SK-N-DZ (cell line): ENCODE measurements at places on chromosomes 11 and 22.

- no peak for DNase-seq
Observed at GRCh38 chr11:34738237-34738636, 117.3 kb downstream of the EHF start.

- DNase-seq, result no peak
Observed at GRCh38 chr11:60389279-60389910, 6.9 kb upstream of the MS4A14 start.

DNA sequence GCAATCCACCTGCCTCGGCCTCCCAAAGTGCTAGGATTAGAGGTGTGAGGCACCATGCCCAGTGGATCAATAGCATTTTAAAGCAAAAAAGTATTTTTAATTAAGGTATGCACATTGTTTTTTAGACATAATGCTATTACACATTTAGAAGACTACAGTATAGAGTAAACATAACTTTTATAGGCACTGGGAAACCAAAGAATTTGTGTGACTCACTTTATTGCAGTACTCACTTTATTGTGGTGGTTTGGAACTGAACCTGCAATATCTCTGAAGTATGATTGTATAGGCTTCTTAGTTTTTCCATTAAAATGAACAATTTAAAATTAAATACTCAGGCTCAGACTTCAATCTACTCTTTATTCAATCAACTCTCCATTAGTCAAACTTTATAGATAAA, 17.5 kb upstream of the CD3E start:
- no peak for DNase-seq

GRCh38 chr11:65834202-65834601, 439 bp downstream of the SNX32 start:
- DNase-seq, result no peak

DNA sequence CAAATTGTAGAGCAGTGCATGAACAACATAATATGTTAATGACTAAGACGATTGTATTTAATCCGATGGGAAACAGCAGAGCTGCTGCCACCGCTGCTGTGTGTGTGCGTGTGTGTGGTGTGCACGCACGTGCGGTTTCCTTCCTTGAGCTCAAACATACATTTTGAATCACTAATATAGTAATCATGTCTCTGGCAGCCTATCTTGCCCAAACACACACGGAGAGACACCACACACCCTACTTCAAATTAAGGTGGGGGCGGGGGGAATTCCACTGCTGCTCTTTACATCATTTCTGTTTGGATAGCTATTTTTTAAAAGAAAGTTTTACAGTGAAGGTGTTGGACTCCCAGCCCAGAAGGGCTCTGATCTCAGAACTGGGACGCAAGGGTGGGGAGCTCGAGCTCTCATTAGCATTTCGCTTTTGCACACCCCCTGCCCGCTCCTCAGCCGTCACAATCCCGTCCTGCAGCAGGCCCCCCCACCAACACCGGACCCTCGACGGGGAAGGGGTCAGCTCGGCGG, 651 bp upstream of the FAM83F start:
- no peak for DNase-seq

DNA sequence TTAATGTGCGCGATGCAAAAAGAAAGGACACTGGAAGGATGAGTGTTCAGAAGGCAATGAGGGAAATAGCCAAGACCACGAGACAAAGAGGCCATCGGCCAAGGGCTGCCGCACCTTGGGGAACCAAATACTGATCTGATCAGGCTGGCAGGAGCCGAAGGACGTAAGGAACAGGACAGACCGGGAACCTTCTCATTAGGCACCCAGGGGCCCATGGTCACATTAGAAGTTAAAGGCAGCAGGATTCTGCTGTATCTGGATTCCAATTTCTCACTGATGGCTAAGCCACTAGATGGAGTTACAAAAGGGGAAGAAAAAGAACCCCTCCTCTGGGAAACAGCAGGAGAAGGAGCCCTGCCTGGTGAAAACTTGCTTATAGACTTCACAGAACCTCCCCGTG, 28.8 kb upstream of the CPT1A start:
- no peak for DNase-seq

- DNase-seq, result no peak
Observed at GRCh38 chr22:18065256-18065655, 12.5 kb upstream of the PEX26 start.

- DNase-seq, result no peak
Observed at GRCh38 chr11:120756931-120757330, 245.4 kb downstream of the GRIK4 start.

GRCh38 chr22:40529821-40530220, 106.7 kb downstream of the MRTFA start:
- DNase-seq, result no peak

GRCh38 chr22:44700456-44700855, 1.5 kb upstream of the PRR5 start:
- no peak for DNase-seq

DNA sequence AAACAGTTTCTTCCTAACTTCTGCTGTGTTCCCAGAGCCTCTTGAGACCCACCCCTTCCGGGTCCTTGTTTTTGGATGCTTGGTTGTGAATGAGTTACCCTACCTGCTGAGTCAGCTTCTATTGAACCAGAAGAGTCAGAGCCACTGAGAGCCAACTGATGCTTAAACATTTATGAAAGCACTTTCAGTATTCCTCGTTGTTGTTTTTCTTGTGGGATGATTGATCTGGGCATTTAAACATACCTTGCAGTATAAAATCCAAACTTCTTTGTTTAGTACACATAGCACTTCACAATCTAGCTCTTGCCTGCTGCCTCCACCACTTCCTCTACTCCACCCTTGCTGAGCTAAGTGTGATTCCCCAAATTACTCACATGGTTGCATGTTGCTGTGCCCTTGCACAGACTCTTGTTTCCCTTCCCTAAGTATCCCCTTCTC, 5.5 kb downstream of the PRSS23 start:
- no peak for DNase-seq

GRCh38 chr11:112797648-112798293, 163.4 kb upstream of the NCAM1 start:
- DNase-seq, result no peak

GRCh38 chr11:63917692-63918506, 935 bp upstream of the RCOR2 start:
- DNase-seq, result peak; percentile 86

DNA sequence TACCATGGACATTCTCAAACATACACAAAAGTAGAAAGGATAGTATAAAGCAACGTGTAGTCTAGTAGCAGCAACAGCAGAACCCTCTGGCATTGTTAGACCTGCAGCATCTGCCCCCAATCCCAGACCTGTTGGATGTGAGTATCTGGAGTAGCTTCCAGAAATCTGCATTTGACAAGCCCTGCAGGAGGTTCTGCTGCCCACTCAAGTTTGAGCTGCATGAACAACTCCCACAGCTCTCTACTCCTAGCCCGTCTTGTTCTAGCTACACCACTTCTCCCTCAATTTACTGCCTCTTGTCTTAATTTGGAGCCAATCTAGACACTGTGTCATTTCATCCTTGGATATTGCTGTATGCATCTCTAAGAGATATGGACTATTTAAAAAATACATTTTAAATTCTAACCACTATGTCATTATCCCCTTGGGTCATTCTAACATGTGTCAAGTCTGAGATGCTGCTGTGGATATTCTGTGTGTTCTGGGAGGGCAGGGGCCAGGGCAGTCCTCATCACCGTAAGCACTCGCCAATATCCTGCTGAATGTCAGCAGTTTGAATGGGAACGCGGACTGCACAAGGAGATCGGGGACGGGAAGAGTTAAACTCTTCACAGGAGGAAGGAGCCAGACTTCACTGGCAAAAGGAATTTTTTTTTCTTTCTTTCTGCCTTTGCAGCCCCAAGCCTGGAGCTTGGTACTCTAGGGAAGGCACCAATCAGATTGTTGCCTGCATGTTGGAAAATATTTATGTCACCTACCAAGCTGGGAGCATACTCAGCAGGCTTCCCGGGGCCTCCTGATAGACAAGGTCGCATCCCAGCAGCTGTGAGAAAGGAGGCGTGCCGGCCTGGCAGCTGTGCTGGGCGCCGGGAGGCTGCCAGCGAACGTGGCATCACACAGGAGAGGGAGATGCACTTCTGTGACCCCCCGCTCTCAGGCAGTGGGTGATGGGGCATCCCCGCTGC, 429.0 kb downstream of the MIAT start:
- DNase-seq, result no peak

GRCh38 chr11:114058871-114059277, 637 bp upstream of the ZBTB16 start:
- no peak for DNase-seq

- no peak for DNase-seq
Observed at GRCh38 chr11:14310679-14311078, 48.3 kb downstream of the RRAS2 start.

DNA sequence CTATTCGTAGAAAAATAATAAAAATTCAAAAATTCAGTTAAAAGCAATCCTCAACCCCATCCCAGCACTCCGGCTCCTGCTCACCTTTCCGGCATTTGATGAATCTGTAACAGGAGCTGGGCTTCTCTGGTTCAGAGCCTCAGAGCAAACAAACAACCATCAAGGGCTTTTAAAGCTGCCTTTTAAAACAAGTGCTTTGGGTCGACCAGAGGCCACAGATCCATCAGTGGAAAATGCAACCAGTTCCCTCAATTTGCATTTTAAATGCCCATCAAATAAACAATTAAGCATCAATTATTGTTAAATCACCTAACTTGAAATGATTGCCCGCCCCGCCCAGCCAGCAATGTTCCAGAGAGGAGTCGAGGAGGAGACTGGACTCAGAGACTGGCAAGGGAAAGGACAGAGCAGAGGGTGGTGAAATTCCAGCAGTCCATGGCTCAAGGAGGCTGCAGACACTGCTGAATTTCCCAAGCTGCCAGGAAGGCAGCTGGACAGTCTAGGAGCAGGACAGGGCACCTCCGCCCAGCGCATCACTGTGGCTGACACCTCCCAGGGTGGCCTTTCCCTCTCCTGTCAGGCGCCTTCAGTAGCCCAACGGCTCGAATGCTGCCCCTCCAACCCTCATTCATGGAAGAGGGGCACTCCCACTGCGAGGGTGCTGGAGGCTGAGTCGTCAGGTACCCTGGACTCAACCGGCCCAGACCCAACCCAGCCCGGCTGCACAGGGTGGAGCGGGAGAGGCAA, 7.5 kb downstream of the FXYD6 start:
- DNase-seq, result no peak

- DNase-seq, result no peak
Observed at GRCh38 chr11:400241-400689, 6.3 kb downstream of the PKP3 start.

GRCh38 chr11:94032725-94033124, 11.6 kb downstream of the HEPHL1 start:
- no peak for DNase-seq

DNA sequence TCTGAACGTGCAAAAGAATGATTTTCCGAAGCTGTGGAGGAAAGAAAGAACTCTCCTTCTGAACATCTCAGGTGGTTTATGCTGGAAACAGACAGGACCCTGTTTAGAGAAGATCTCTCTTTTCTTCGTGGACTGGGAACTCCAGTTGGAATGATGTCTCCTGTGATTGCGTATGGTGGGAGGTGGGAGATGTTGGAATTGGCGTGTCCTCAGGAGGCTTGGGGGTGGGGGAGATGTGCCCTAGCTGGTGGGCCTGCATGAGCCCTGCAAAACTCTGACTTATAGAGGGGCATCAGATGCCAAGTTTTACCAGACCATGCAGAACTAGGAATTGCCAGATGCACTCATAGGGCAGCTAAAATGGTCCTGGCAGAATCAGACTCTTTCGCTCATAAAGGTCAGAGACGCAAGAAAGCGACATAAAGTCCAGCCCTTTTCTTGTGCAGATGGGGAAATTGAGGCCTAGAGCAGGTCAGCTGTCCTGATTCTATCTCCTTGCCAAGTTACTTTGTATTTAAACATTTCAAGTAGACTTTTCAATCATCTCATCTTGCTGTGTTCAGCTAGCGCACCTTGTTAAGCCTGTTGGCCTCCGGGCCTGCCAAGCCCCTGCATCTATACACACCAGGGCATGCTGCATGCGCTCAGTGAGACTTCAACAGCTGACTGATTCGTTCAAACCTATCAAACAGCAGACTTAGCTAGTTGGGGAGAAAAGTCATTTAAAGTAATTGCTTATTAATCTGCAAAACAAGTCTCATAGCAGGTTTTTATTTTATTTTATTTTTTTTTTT, 34.2 kb upstream of the EHF start:
- DNase-seq, result no peak

DNA sequence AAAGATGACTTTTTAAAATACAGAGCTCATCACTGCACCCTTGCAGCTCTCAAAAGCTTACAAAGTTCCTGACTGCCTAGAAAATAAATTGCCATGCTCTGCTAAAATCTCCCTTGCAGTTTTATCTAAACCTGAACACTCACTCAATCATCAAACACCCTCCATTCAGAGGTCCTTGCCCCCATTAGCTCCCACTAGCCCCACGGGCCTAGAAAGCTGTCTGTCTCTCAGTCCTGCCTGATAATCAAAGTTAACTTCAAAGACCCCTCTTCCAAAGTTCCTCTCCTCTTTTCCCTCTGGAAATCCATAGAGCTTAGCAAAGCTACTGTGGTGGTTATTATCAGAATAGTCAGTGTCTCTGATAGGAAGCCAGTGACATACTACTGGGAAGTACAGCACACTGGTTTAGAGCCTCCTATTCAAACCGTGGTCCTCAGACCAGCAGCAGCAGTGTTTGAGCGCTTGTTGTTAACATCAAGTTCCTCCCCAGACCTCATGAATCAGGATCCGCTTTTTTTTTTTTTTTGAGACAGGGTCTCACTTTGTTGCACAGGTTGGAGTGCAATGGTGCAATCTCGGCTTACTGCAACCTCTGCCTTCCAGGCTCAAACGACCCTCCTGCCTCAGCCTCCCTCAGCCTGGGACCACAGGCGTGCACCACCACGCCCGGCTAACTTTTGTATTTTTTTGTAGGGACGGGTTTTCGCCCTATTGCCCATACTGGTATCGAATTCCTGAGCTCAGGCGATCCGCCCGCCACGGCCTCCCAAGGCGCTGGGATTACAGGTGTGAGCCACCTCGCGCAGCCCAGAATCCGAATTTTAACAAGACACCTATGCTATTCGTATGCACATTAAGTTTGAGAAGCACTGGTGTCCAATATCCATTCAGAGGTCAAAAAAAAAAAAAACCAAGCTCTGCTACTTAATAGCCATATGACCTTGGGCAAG, 1.2 kb downstream of the NDUFC2 start:
- DNase-seq, result no peak

- DNase-seq, result no peak
Observed at GRCh38 chr11:94433049-94433448, 31.8 kb upstream of the GPR83 start.

- no peak for DNase-seq
Observed at GRCh38 chr11:67293090-67293489, 4.0 kb downstream of the ANKRD13D start.
